ENCODE measurements at places on chromosomes 3 and 15.

- DNase-seq: no peak
Observed at GRCh38 chr3:31392568-31392967, 140.2 kb upstream of the STT3B start.

DNA sequence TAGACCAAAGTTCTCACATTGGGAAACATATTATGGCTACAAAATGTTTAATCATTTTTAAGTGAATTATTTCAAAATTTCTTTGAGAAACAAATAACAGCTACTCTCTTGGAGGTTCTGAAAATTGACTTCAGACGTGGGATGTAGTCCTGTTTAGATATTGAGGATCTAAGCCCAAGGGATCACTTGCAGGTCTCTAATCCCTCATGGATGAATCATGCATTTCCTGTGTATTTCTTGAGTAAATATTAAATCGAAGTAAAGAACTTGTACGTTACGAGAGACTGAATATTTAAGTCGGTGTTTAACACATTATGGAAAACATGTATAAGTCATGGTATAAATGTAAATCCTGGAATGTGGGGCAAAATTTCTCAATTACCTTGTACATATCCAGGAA lies 119.8 kb downstream of the EPHA3 start:
- no peak for DNase-seq

DNA sequence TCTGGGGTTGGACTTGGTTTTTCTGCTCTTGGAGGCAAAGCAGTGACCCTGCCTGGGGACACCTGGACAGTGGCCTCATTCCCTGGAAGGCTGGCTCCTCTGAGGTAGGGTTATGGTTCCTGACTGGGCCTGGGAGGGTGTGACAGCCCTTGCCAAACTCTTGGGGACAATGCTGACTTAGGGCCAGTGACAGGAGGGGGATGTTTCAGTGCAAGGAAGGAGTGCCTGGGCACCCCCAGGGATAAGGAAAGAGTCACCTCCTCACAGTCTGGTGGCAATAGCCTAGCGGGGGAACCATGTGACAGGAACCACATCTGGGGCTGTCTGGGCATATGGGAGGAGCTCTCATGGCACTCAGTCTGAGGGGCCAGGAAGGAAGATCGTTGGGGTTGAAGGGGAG lies 91.8 kb downstream of the ABHD5 start:
- no peak for DNase-seq

GRCh38 chr3:167723025-167723512 lies 11.6 kb downstream of the PDCD10 start:
- no peak for DNase-seq

DNA sequence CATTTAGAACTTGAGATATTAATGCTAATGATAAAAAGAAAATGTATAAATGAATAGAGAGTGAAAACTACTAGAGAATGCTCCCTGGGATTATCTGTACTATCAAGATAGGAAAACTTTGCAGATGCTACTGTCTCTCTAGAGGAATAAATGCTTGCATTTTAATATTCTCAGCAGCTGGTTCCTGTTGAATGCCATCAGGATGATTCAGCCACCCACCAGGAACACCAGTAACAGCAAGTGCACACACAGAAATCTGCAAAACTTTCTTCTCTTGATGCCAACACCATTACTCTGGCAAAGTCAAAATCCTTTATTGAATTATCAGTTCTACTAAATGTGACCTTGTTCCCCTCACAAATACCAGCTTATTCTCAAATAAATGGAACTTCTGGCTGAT lies 148.4 kb downstream of the TIGIT start:
- DNase-seq: no peak

- DNase-seq: no peak
Observed at GRCh38 chr3:53158765-53159155, 2.2 kb upstream of the PRKCD start.

GRCh38 chr3:64291956-64292355 lies 66.7 kb upstream of the PRICKLE2 start:
- no peak for DNase-seq

- DNase-seq: no peak
Observed at GRCh38 chr3:119508172-119508845, 10.0 kb downstream of the TIMMDC1 start.

DNA sequence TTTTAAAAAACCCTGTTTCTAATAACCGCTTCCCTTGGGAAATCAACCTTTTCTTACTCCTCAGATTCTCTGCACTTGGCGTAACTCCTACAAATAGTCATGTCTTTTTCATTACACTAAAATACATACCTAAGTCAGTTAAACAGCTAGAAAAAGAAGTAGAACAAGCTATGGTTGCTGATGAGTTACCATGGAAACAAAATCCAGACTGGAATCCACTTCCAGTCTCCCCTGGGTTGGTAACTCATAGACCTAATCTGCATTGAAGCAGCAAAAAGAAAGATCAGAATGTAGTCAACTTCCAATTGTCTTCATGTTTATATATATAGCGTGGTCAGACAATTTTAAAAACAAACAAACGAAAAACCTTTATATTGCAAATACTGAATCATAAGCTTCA lies 260.8 kb upstream of the LRRN1 start:
- DNase-seq: no peak

DNA sequence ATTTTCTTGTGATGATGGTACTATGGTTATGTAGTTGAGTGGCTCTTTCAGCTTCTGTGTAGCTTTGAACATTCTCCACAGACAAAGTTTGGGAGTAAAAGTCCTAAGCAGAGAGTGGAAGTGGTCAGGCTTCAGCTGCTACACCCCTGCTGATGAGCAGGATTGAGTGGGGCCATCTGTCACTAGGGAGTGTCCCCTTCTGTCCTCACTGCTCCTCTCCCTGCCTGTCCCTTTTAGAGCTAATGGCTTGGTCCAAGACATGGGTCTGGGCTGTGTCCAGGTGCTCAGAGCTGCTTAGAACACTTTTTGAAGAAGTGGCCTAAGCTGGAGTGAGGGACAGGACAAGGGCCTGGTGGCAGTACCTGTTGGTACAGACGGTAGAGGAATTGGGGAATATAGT lies 15.1 kb downstream of the MYZAP start:
- no peak for DNase-seq

DNA sequence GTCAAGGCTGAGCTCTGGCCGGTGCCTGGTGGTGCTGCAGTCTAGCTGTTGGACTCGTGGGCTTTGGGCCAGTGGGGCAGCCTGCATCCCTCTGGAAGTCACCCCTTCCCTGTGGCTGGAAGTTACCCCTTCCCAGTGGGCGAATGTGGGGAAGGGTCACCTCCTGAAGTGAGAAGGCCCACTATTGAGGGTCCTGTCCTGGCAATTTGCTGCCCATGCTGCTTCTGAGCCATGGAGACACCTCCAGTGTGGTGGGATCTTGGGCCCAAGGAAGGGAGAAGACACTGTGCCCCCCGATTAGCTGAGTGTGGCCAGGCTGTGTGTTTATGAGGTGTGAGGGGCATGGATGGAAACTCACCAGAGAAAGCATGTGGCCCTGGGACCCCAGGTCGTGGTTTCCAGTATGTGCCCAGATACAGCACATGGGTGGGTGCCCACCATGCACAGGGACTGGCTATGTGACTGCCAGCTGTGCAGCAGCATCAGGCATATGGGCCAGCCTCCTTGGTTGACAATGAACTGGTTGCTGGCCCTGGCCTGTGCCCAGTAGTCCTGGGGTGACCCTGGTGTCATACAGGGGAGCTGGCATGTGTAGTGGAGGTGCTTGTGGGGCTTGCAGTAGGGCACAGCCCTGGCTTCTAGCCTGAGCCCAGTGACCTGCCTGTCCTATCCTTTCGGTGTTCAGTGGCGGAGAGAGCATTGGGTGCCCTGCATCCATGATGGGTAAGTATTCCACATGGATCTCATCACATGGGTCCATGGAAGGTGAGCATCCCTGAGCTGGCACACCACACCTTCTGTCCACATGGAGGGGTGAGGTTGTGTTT lies 221.2 kb downstream of the SNRPN start:
- DNase-seq: peak; percentile 13

- no peak for DNase-seq
Observed at GRCh38 chr3:170502297-170502696, 83.6 kb downstream of the SLC7A14 start.

- no peak for DNase-seq
Observed at GRCh38 chr3:172125053-172125452, 85.7 kb downstream of the FNDC3B start.
